ENCODE measurements at places on chromosomes 16 and 17.

DNA sequence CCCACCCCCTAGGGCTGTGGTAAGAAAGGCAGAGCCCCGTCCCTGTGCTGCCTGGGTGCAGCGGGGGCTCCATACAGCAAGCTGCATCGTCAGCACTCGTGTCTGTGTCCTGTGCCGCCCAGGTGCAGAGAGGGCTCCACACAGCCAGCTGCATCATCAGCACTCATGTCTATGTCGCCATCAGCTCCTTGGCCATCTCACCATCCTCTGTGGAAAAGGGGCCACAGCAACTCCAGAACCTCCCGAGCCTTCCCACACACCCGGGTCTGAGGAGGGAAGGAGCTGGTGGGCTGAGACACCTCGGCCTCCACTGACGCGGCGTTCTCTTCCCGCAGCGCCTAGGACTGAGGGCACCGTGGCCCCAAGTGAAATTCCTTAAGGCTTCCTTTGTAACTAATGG lies 72.9 kb upstream of the CHMP6 start:
- no peak for DNase-seq

- peak; percentile 64 for DNase-seq
Observed at GRCh38 chr17:36533935-36534839, 481 bp downstream of the MYO19 start.

DNA sequence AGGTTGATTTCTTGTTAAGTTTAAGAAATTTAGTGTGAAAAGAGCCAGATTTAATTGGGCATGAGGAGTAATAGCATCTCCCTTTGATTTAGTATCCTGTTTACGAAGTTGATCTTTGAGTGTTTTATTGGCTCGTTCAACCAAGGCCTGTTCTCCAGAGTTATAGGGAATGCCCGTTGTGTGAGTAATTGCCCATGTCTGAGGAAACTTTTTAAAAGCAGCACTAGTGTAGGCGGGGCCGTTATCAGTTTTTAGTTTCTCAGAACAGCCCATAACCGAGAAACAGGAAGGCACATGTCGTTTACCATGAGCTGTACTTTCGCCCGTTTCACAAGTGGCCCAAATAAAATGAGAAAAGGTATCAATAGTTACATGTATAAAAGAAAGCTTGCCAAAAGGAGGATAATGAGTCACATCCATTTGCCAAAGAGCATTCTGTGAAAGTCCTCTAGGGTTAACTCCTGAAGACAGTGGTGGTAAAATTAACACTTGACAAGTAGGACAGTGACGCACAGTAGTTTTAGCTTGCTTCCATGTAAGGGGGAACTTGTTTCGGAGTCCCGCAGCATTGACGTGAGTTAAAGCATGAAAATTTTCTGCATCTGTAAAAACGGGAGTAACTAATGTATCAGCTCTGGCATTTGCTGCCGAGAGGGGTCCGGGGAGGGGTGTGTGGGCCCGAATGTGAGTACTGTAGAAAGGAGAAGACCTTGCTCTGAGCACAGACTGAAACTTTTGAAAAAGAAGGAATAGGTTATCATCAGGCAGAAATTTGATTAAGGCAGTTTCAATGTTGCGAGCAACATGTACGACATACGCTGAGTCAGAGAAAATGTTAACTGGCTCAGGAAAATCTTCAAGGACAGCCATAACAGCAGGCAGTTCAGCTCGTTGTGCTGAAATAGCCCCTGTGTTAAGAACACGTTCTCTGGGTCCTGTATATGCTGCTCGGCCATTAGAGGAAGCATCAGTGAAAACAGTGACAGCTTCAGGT lies 18.5 kb upstream of the KCTD5 start:
- DNase-seq = no peak

GRCh38 chr17:50797135-50797810 lies 30.0 kb upstream of the ANKRD40CL start:
- DNase-seq = no peak

All from liver (tissue), 10 donors.